ENCODE measurements at places on chromosomes 5 and 9.
A peak's percentile ranks its signal among the peaks of the same experiment; 100 is the strongest.

- no peak for DNase-seq
Measured at GRCh38 chr9:137202966-137203365, 2.4 kb upstream of the TPRN start.

- DNase-seq, result no peak
Measured at GRCh38 chr5:163563112-163563511, 57.7 kb downstream of the MAT2B start.

GRCh38 chr5:81426359-81427030, 32.6 kb upstream of the ACOT12 start:
- DNase-seq, result no peak

DNA sequence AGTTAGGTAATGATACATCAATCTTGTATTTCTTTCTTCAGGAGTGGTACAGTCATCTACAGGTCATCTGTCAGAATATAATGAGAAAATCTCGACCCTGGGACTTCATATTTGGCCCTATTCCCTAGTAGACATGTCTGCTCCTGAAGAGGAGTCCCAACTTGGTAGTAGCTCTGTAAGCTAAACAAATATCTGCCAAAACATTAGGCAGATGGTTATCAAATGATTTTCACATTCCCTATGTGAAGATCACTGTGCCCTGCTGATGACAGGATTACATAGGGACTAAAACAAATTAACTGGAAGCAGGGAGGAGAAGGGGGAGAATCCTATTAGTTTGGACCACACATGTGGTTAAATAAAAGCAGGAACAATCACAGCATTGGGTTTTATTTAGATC, 138.6 kb upstream of the NFIB start:
- no peak for DNase-seq

DNA sequence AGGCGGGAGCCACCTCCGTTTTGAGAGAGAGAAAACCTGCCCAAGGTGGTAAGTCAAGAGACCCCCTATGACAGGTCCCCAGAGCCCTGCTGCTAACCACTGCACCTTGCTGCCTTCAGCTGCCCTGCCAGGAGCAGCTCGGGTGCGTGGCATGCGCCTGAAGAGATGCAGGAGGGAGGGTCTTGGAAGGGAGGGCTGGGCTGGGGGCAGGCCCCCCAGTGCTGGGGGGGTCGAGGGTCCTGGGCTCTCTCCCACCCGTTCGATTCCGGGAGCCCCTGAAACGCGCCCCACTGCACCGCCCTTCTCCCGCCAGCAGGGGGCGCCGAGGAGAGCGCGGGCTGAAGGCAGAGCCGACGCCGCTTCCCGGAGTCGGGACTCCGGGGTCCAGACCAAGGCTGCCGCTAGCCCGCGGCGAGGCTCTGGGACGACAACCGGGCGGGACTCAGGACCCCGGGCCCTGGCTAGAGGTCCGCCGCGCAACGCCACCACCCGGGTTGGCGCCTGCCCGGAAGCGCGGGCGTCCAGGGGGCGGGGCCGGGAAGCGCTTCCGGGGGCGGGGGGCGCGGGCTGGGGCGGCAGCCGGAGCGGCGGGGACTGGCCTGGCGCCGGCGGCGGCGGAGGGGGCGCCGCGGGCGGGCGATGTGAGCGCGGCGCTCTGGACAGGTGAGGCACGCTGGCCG, at the start of gene ZBTB34:
ZBTB34 (plus strand) TSS at position 563 of the 680 bp plus-strand sequence. CDS start 18,761 bp downstream, outside the sequence.
- no peak for DNase-seq

GRCh38 chr5:74400067-74400466, 240.5 kb downstream of the ENC1 start:
- DNase-seq, result no peak

DNA sequence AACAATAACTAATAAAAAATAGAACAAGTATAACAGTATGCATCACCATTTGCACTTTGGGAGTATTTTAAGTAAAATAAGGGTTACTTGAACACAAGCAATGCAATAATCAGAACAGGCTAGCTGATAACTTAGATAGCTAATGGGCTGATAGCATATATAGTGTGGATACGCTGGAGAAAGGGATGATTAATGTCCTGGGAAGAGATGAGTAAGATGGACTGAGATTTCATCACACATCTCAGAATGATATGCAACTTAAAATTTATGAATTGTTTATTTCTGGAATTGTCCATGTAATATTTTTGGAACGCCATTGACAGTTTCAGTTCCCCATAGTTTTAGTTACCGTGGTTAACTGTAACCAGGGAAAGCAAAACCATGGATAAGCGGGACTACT, 173.6 kb downstream of the ISL1 start:
- no peak for DNase-seq

GRCh38 chr9:94166976-94167346, 82.7 kb downstream of the PTPDC1 start:
- no peak for DNase-seq

DNA sequence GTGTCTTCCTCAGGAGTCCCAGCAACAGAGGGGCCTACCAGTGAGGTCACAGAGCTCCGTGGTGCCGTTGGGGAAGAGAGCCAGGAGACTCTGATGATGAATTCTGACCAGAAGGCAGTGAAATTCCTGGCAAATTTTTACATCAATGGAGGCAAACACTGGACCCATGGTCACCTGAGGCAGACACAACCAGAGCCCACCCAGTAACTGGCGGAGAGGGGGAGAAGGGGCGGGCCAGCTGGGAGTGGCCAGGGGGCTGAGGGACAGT, at the start of gene STPG3:
STPG3 (plus strand) TSS at position 93 of the 268 bp plus-strand sequence; CDS start at position 94, 1 bp downstream.
- no peak for DNase-seq

GRCh38 chr5:177426566-177427210, at the start of gene GRK6:
TSS of gene GRK6 (plus strand) at chr5:177426676. CDS start at chr5:177426846, 170 bp downstream.
- DNase-seq, result no peak

GRCh38 chr9:98144076-98144475, 25.1 kb upstream of the TRIM14 start:
- no peak for DNase-seq

- no peak for DNase-seq
Measured at GRCh38 chr9:88072831-88073375, 65.4 kb downstream of the SPATA31C2 start.

- no peak for DNase-seq
Measured at GRCh38 chr5:59098743-59099142, 515.9 kb downstream of the RAB3C start.

DNA sequence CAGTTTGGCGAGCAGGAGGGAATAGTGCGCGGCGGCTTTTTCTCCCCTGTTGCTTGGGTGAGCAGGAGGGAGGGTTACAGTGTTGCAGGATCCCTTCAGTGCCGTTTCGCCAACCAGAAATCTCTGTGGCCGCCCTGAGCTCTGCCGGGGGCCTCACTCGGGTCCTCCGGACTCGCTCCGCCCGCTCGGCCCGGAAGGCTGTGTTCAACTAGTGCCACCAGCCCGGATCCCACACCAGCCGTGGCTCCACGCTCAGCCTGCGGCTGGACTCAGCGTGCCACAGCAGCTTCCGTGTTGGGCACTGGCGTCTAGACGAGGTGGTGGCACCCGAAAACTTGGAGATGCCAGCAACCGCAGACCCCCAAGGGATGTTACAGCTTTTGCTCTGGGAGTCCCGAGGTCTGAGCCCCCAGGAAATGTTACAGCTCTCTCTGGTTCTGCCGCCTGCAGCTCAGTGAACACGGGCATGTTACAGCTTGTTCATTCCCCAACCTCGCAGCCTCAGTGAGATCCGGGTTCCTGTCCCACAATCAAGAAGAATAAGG, 16.0 kb upstream of the OR13C9 start:
- no peak for DNase-seq

DNA sequence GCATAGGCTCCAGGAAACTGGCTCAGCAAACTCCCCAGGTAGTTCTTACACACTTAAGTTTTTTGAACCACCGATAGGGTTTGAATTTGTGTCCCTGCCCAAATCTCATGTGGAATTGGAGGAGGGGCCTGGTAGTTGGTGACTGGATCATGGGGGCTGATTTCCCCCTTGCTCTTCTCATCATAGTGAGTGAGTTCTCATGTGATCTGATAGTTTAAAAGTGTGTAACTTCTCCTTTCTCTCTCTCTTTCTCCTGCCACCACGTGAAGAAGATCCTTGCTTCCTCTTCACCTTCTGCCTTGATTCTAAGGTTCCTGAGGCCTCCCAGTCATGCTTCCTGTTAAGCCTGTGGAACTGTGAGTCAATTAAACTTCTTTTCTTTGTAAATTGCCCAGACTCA, 22.4 kb upstream of the HACD4 start:
- DNase-seq, result no peak

DNA sequence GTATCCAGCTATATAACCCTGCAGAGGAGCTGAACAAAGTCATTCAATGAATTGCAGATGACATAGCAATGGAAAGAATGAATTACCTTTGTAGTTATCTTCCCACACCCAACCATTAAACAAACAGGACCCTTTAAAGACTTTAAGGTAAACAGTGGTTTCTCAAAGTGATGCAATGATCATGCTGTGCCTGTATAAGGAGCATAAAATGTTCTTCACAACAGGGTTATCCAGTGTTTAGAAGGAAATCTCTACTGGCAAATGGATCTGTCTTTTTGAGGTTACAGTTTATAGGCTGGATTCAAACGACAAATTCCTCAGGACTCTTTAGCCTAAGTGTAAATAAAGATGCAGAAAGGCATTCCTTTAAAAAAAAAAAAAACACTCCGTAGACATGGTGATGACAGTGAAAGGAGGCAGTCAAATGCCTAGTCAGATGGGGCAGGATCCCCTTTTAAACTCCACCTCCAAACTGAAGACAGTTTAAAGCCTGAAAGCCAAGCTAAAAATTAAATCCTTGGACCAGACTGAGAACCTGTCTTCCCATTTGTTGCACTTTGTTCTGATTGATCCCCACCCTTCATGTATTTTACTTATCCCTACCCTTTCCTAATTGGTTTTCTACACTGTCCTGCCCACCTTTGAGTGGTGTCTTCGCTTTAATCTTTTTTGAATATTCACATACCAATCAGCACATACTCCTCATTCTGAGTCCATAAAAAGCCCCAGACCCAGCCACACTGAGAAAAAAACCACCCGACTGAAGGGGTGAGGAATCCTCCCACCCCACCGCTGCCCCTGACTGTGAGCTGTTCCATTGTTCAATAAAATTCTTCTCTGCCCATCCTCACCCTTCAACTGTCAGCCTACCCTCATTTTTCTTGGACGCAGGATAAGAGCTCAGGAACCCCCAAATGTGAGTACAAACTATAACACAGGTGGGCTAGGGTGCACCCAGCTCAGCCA, 761.3 kb upstream of the DMAC1 start:
- no peak for DNase-seq

- DNase-seq, result no peak
Measured at GRCh38 chr9:95268681-95269080, 48.8 kb downstream of the FANCC start.

- DNase-seq, result no peak
Measured at GRCh38 chr5:165881259-165881658, 2375.8 kb downstream of the MAT2B start.

DNA sequence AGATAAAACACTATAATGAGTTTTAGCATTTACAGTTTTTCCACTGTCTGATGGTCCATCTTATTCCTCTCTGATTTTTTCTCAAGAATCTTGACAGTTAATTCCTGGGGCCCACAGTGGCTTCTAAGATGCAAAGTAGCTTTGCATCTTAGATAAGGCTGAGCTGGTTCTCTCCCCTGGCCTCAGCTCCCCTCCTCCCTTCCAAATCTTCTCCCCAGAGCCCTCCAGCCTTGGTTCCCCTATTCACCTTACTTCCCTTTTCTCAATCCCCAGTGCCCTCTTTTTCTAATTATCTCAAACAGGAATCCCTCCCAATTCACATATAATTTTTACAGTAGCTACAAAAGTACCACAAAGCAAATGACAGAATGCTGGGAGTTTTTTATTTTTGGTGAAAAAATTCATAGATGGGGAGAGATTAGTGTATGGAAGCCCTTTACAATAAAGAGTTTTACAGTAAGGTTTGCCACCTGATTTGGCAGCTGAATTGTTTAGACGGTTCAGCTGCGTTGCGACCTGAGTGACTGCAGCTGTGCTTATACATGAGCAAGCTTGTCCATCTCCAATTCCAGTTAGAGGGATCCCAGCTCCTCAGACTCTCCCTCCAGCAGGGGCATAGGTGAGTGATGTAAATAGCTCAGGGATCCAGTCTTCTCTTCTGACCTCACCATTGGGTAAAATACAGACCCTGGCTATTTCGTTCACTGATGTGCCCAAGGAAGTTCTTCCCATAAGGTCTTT, 51.4 kb upstream of the CKMT2 start:
- DNase-seq, result no peak

DNA sequence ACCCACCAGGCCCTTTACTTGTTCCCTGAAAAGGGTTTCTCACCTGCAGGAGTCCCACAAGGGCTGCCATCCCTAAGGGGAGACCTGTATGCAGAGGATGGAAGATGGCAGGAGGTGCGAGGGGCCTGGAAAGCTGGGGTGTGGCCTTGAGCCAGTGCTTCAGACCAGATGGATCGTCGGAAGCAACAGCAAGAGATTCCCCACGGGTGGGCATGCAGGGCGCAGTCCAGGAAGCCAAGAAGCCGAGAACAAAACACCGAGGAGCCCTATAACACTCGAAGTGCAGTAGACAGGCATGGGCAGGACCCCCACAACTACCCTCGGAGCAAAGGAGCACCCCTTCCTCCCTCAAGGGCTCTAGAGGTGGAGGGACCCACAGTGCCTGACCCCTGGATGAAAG, 24.7 kb upstream of the FRRS1L start:
- DNase-seq, result no peak

DNA sequence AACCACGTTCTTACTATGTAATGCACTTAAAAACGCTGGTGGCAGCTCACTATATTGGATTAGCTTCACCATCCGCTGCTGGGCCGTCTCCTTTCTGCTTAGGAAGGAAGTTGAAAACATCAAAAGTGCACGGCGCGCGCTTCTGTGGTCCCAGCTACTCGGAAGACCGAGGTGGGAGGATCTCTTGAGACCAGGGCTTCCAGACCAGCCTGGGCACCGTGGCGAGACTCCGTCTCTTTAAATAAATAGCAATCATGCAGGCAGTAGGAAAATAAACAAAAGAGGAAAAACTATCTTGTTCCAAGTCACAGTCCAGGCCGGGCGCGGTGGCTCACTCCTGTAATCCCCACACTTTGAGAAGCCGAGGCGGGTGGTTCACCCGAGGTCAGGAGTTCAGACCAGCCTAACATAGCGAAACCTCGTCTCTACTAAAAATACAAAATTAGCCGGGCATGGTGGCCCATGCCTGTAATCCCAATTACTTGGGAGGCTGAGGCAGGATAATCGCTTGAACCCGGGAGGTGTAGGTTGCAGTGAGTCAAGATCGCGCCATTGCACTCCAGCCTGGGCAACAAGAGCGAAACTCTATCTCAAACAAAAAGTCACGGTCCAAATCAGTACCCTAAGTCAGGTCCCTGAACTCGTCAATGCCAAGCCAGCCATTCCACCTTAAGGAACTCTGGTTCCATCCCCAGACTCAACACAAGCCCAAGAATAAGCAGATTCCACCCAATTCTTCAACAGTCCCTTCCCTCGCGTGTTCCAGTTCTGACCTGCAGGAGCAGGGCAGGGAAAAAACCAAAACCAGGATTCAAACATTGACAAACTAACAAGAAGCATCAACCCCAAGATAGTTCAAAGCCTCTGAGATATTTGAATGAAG, 1.0 kb upstream of the GOLGA1 start:
- DNase-seq, result no peak

DNA sequence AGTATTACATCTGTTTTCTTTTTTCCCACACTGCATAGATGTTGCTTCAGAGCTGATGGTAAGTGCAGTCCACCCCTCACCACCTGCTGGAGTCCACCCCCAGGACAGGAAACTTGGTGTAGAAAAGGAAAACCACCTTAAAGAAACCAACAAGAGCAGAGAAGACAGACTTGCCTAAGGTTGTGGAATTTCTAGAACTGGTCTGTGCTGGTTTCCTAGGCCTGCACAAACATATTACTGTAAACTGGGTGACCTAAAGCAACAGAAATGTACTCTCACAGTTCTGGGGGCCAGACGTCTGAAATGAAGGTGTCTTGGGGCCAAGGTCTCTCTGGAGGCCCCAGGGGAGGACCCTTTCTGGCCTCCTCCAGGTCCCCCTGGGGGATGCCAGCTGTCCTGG, 293.4 kb upstream of the IRX1 start:
- DNase-seq, result no peak

GRCh38 chr9:134591082-134591571, 50.5 kb upstream of the COL5A1 start:
- DNase-seq, result peak; percentile 57
